NCI-H510A treated with DMSO at 0.1 percent for 48 hours (cell line): ENCODE measurements at places on chromosomes 4 and X.

GRCh38 chrX:64338296-64338695 is 57.0 kb downstream of the MTMR8 start:
- no peak for DNase-seq

DNA sequence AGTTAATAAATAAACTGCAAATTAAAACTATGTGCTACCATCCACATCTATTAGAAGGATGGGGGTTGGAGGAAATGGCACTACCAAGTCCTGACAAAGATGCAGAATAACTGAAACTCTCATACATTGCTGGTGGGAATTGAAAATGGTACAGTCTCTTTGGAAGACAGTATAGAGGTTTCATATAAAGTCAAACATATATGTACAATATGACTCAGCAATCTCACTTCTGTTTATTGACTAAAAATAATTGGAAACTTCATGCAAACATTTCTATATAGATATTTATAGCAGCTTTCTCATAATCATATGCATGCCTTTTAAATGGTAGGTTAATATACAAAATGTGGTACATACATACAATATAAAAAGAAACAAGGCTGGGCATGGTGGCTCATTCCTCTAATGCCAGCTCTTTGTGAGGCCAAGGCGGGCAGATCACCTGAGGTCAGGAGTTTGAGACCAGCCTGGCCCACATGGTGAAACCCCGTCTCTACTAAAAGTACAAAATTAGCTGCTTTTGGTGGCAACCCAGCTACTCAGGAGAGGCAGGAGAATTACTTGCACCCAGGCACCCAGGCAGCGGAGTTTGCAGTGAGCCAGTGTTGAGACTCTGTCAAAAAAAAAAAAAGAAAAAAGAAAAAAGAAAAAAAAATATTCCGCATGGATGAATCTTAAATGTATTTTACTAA is 225.0 kb upstream of the CXXC4 start:
- no peak for DNase-seq

DNA sequence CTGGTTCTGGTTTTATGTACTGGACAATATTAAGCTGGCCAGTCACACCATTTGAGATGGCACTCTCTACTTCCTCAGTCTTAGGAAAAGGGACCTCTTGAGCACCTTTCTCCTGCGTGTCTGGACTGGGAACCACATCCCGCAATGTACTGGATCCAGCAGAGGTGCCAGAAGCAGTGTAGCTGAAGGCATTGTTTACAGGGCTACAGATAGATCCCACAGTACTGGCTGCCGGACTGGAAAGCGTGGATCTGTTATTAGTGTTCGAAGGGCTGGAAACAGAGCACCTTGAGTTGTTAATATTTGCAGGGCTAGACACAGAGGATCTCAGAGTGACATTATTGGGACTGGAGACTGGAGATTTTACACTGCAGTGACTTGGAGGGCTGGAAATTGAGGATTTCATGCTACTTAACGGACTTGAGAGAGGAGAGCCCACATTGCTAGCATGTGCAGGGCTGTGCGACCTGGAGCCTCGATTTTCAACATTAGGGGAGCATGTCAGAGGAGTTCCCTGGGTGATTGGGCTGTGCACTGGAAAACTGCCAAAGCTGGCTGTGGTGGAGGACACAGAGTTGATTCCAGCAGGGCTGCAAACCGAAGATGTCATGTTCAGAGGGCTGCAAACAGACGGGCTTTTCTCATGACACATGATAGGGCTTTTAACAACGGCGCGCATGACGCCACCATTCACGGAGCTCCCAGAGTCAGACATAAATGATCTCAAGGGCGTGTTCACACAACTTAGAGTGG is 6.4 kb downstream of the NR3C2 start:
- no peak for DNase-seq

DNA sequence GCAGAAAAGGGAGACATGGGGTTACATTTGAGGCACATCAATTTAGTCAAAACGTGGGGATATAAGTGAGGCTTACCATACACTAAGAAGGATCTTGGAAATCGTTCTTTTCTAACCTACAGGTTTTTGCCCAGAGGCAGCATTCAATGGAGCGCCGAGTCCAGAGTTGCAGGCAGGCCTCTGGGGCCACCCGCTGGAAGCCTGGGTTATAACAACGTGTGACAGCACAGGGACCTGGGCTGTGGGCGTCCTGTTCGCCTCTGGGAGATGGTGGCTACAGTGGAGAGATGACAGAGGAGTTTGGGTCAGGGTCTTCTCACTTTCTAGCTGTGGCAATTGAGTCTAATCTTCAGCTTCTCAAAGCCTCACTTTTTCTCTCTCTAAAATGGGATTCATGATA is 53.9 kb downstream of the ENPP6 start:
- peak; percentile 19 for DNase-seq

GRCh38 chrX:65644621-65645289 is 22.7 kb upstream of the MSN start:
- DNase-seq: no peak

DNA sequence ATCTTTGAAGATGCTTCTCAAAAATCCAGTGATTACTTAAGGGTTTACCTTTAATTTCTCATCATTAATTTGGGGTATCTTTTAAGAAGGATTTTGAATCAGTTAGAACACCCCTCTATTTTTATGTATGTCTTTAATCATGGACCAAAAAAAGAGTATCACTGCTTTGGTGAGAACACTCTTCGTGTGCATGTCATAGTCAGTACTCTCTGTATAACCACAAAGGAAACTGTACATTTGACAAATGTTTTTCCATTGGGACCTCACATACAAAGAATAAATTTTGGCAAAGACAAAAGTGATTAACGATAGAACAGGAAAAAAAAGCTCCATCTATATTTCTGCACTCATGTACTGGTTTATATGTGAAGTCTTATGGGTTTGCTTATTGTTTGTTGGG is 31.3 kb downstream of the FAM241A start:
- no peak for DNase-seq

DNA sequence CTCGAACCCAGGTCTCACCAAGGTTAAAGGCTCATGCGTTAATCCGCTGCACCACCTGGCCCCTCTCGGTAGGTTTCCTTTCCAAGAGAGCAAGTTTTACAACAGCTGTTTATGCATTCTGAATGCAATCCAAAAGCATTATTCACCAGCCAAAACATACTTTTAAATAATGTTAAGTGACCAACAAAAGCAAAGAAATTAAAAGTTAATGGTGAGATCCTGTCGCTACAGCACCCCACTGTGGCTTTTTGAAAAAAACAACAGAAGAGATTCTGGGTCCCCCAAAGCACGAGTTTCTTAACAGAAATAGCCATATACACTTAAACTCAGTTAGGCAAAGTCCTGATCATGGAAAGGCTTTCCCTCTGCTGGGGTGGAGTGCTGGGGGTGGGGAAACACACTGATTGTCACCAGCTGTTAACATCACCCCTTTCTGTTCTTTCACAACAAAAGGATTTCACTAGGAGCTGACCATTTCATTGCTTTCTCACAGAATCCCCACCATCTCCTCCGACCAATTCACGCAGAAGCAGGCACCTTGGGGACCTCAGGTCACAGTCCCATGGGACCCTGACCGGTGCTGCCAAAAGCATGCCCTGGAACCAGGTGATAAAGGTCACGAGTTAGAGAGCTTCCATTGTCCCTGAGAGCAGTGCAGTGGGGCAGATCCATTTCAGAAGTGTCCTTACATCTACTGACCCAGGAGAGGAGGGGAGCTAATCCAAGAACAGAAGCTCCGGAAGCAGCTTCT is 51.2 kb downstream of the ZNF827 start:
- no peak for DNase-seq

GRCh38 chrX:115378471-115378870 is 89.0 kb downstream of the LUZP4 start:
- no peak for DNase-seq

GRCh38 chr4:57037982-57038604 is 59.4 kb downstream of the POLR2B start:
- DNase-seq: no peak

- DNase-seq: no peak
Observed at GRCh38 chr4:47534772-47535171, 49.7 kb downstream of the ATP10D start.

DNA sequence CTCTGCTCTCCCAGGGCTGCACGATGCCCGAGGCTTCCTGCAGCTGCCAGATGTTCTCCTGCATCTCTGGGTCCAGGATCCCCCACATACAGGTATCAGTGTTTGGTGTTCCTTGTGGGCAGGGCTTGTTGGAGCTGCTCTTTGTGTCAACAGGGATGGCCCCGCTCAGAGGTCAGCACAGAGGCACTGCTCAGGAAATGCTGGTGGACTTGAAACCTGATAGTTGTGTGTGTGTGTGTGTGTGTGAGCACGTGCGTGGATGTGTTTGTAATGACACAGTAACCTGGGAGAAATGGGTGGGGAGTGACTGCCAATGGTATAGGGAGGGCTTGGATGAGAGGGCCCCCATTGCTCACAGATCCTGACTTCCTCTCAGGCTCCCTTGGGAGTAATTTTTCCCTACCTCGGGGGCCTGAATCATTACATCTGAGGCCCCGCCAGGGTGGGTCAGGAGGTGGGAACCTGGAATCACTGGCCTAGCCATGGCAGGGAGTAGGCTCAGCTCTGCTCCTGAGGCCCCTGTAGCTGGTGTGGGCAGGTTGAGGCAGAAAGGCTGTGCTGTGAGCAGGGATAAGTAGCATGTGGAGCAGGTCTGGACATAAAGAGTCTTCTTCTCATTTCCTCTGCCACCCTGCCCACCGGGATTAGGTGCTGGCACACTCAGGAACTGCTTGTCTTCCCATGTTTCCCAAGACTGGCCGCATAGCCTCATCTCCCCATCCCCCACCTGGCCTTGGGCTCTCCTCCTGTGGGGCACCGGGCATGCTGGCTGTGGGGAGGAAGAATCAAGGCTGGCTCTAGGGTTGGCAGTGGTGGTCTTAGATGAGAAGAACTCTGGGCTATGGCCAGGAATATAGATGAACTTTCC is 2.5 kb upstream of the EFNB1 start:
- DNase-seq: no peak

DNA sequence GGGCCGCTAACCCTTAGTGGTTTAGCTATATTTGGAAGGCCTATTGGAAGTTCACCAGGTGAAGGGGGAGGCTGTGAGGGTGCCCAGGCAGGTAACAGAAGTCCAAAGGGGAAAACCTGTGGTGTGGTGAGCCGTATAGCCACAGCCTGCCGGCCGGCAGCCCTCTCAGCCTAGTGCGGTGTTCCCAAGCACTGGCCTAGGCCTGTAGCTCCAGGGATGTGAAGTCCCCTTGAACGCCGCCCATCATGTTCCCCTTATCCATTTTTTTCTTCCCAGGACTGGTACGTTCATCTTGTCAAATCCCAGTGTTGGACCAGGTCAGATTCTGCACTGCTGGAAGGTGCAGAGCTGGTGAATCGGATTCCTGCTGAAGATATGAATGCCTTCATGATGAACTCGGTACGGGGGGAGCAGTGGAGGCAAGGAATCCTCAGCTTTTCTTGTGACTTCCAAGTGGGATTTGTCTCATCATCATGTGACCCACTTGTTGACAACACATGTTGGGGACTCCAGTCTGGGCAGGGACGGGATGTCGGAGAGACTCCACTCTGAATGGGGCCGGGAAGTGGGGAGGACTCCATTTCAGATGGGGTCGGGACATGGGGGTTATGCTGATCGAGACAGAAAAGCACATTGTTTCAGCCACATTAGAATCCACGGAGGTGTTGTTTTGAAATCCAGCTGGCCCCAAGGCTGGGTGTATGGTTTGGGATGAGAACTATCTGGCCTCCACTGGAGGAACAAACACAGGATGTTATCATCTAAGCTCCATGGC is 39.2 kb upstream of the MSANTD1 start:
- DNase-seq: no peak

- DNase-seq: peak; percentile 80
Observed at GRCh38 chr4:6269616-6270511, at the start of gene WFS1. TSS of gene WFS1 (plus strand) at chr4:6269850. CDS start at chr4:6277456, 7,606 bp downstream.

DNA sequence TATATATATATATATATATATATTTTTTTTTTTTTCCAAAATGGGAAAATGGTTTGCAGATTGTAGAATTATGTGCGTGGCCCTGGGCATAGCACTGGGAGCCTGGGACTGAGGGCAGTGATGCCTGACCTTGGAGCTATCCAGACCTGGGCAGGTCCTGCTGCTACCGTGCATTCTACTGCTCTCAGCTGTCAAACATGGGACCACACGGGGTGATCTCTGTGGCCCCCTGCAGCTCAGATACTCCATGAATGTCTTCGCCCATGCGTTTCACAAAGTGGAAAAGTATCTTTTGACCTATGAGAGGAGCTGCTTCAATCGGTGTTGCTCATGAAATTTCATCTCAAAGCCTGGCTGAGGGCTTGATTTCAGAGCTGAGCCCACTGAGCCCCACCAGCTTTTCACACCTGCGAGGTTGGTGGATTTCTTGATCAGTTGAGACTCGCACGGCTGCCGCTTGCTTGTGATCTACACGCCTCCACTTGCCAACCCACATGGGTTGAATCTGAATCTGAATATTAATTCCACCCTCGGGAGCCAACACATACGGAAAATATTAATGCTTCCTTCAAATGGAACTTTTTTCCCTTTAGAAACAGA is 35.7 kb downstream of the ING2 start:
- DNase-seq: no peak

- DNase-seq: peak; percentile 56
Observed at GRCh38 chr4:160044693-160045092, 941.8 kb downstream of the RAPGEF2 start.

DNA sequence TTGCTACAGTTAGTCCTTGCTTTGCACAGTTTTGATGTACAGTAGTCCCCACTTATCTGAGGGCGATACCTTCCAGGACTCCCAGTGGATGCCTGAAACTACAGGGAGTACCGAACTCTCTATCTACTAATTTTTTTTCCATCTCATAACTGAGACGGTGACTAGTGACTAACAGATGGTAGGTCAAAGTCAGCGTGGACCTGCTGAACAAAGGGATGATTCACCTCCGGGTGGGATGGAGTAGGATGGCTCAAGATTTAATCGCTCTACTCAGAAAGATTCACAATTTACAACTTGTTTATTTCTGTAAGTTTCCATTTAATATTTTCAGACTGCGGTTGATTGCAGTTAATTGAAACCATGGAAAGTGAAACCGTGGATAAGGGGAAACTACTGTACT is 655.8 kb downstream of the ZNF674 start:
- DNase-seq: no peak

- no peak for DNase-seq
Observed at GRCh38 chr4:69668680-69669079, 15.6 kb upstream of the UGT2A1 start.

GRCh38 chr4:95869961-95870500 is 30.1 kb downstream of the PDHA2 start:
- DNase-seq: no peak

DNA sequence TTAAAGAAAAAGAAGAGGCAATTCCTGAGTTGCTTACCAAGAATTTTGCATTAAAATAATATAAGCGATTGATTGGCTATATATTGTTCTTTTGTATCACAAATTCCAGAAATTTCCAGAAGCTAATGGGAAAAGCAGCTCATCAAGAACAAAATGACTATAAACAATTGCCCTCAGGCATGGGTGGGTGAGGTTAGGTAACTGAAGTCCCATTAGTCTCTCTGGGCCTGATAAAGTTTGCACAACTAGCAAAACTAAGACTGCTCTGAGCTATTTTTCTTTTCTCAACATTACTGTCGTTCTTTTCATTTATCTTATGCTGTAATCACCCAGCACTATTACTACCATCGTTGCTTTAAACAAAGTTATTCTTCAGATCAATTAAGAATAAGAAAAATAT is 19.2 kb upstream of the BLTP1 start:
- DNase-seq: no peak

GRCh38 chr4:146407669-146408084 is 114.1 kb downstream of the SLC10A7 start:
- no peak for DNase-seq
